A172 (cell line): ENCODE measurements at places on chromosomes 1 and 21.

- DNase-seq = no peak
These were observed 5.0 kb downstream of the PLPPR4 start for GRCh38 chr1:99269321-99269720.

GRCh38 chr1:40625076-40625475 lies 40.4 kb downstream of the RIMS3 start:
- no peak for DNase-seq

DNA sequence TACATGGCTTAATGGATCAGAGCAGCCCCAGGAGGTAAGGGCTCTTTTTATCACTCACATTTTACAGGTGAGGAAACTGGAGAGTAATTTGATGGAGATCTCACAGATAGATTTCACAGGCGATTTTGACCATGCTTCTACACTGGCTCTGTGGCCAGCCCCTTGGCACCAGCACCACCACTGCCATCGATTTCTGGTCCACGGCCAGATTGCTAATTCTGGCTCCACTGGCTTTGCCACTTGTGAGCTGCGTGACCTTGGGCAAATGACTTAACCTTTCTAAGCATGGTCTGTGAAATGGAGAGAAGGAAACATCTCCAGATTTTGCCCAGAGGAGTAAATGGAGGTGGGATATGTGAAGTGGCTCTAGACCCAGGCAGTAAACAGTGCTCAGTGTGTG lies 32.6 kb downstream of the KCNC4 start:
- no peak for DNase-seq

GRCh38 chr1:197649188-197649587 lies 126.1 kb downstream of the DENND1B start:
- no peak for DNase-seq

GRCh38 chr1:38741341-38741740 lies 118.2 kb downstream of the RRAGC start:
- DNase-seq = no peak

- no peak for DNase-seq
These were observed 61.7 kb downstream of the SAMSN1 start for GRCh38 chr21:14484188-14485009.

DNA sequence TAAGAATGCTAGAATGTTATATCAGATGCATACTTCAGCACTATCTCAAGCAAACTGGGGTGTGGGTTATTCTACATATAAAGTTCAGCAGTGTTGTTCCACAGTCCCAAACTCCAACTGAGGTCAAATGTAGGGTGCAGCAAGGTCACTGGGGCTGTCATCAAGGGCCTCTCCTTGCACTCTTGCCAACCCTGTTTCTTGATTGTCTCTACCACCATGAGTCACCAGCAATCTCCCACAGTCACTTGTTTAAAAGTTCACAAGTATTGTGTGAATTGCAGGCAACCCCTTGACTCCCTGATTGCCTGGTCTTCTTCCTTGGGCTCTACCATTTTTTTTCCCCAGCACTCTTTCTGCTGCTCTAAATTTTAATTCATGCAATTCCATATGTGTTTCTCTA lies 10.6 kb downstream of the METTL18 start:
- no peak for DNase-seq

GRCh38 chr1:184399192-184399847 lies 12.5 kb downstream of the C1orf21 start:
- DNase-seq = no peak
